Activated CD4-positive, CD25-positive, alpha-beta regulatory T cell (primary cell): ENCODE measurements at places on chromosomes 4 and X.

- DNase-seq = no peak
These were observed 48.6 kb downstream of the ACOX3 start for GRCh38 chr4:8391972-8392371.

DNA sequence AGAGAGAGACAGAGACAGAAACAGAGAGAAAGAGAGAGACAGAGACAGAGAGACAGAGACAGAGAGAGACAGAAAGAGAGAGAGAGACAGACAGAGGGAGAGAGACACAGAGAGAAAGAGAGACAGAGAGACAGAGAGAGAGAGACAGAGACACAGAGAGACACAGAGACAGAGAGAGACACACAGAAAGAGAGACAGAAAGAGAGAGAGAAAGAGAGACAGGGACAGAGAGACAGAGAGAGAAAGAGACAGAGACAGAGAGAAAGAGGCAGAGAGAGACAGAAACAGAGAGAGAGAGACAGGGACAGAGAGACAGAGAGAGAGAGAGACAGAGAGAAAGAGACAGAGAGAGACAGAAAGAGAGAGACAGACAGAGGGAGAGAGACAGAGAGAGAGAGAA is 52.9 kb downstream of the CRLF2 start:
- no peak for DNase-seq

DNA sequence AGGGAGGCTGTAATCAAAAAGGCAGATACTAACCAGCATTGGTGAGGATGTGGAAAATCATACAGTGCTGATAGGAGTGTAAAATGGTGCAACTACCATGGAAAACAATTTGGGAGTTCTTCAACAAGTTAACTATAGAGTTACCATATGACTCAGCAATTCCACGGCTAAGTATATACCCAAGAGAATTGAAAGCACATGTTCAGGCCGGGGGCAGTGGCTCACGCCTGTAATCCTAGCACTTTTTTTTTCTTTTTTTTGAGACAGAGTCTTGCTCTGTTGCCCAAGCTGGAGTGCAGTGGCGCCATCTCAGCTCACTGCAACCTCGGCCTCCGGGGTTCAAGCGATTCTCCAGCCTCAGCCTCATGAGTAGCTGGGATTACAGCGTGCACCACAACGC is 15.0 kb upstream of the CD99L2 start:
- no peak for DNase-seq

- DNase-seq = no peak
These were observed 121.8 kb upstream of the EDA2R start for GRCh38 chrX:66760651-66761050.

DNA sequence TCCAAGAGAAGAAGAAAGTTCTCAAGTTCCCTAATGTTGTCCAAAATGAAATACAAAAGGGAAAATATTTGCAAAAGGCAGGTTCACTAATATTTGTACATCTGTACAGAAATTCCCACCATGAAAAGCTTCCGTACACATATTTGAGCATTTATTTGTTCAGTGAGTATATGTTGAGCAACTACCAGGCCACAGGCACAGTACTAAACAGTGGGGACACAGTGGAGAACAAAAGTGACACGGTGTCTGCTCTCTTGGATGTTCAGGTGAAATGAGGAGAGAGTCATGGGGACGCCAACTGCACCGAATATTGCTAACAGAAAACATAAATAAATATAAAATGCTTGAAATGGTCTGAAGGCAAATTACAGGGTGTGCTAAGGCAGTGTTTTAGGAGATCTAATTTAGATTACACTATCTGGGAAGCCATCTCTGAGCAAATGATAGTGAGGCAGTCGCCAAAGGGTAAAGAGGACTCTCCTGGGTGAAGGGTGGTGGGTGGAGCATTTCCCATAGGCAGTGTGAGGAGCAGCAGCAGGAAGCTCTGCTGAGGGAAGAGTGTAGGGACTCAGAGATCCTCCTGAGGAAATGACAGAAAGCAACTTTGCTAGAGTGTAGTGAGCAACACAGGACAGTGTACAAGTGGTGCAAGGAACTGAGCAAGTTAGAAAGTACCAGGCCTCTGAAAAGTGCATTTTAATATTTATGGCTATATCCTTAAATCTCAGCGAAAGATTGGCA is 375.2 kb downstream of the GALNTL6 start:
- DNase-seq = no peak

DNA sequence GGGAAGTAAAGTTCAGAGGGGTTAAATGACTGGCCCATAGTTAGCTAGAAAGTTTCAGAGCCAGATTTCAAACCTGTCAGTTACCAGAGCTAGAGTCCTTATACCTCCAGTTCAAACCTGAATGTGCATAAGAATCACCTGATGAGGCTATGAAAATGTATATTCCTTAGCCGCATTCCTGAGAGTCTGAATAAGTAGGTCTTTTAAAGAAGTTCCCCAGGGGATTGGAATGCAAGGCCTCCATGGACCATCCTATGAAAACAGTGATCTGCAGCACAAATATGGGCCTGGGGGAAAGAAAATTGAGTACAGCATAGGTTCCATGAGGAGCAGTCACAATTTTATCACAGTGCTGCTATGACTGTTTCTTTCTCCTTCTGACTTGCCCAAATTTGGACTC is 263.9 kb upstream of the CXorf66 start:
- no peak for DNase-seq

DNA sequence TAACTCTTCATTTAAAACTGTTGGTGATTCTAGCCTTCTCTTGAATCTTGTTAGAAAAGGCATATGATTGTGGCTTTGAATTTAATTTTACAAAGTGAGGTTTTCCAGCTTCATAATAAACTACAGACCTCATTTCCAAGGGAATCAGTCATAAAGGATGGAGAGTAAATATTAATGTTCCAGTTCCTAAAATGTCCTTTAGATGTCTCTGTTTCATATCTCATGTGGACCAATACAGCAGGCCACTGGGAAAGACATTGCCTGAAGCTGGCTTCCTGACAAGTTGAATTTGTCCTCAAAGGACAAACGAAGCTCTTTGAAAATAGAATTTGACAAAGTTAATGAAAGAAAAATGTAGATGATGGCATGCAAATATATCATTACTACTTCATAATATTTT is 125.4 kb downstream of the ZNF330 start:
- no peak for DNase-seq

- no peak for DNase-seq
These were observed 54.0 kb upstream of the UGT2B15 start for GRCh38 chr4:68724426-68724825.

GRCh38 chr4:87066403-87067123 is 131.8 kb downstream of the AFF1 start:
- no peak for DNase-seq

DNA sequence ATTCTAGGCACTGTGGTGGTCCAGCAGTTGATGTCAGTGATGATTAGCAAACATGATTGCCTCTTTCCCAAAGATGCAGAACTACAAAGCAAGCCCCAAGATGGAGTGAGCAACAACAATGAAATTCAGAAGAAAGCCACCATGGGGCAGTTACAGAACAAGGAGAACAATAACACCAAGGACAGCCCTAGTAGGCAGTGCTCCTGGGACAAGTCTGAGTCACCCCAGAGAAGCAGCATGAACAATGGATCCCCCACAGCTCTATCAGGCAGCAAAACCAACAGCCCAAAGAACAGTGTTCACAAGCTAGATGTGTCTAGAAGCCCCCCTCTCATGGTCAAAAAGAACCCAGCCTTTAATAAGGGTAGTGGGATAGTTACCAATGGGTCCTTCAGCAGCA is 365.3 kb downstream of the MAPK10 start:
- DNase-seq = no peak

- no peak for DNase-seq
These were observed 128.5 kb downstream of the PRSS12 start for GRCh38 chr4:118224243-118224829.

DNA sequence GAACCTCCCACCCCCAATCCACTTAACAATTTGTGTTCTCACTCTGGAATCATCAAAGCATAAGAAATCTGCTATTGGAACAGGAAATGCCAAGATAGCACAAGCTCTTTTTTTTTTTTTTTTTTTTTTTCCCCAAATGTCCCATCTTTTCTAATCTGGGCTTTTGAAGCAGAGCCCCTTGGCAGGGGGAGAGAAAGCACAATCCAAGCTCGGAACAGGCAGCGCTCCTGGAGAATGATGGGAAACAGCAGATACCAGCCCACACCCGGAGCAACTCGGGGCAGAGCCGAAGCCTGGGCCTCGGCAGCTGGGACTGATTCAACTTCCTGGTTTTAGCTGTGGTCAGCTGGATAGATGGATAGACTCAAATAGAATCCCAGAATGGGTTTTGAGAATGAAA is 235.1 kb downstream of the QDPR start:
- no peak for DNase-seq

GRCh38 chr4:74206088-74206825 is 48.3 kb downstream of the MTHFD2L start:
- DNase-seq = no peak

DNA sequence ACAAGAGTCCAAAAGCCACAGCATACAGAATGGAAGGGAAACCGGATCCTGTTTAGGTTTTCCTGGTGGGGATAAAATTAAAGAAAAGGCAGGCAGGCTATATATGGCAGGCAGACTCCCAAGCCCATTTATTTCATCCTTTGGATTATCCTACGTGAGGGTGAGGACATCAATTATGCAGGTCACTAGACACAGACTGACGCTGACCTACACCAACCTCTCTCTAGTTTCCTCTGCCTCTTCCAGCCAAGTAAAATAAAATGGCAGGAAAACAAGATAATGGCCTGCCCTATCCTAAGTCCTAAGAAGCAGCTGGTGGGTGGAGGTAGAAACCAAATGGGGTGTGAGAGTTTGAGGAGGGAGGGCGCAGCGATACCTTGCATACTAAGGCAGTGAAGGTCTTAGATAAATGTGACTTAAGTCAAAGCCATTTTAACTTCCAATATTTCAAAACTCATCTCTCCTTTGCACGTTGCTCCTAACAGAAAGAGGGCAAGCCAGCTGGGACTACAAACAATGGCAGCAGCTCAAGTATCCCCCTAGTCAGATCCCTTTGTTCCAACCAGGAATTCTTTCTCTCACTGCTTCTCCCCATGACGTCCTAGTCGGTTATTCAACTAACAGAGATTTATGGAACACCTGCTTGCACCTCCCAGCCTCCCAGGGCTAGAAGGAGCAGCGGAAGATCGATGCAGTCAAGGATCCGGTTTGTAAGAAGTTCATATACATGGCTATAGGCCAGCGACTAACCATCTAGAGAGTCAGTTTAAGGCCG is 72.8 kb downstream of the IRF2 start:
- DNase-seq = no peak

GRCh38 chrX:109036624-109037023 is 300.3 kb upstream of the IRS4 start:
- no peak for DNase-seq
